Brain pericyte (primary cell): ENCODE measurements at places on chromosomes 4 and X.
A peak's percentile ranks its signal among the peaks of the same experiment; 100 is the strongest.

- DNase-seq, result no peak
These were observed 9.6 kb upstream of the CHRNA9 start for GRCh38 chr4:40325406-40326019.

DNA sequence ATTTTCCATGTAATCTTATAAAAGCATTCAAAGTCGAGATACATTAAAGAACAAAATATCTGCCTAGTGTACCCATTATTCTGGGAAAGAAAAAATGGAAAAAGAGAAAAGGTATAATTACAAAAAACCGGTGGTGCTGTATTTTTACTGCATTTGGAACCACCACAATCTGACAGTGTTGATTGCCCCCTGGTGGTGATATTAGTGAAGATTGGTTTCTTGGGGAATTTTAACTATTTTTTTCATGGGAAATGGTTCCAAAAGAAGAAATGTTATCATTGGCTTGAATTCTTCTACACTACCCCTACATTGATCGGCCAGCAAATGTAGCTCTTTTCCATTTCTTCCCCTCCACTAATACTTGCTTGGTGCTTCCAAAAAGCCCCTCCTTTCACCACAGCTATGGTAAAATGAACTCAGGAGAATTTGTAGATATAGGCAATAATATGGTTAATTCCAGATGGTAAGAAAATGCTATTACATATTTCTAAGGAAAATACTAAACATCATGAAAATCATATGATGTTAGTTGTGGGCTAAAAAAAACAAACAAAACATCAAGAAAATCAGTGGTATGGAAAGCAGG lies 50.0 kb downstream of the COX18 start:
- DNase-seq, result no peak

- no peak for DNase-seq
These were observed 293.4 kb downstream of the BMPR1B start for GRCh38 chr4:95050980-95051701.

GRCh38 chr4:54055494-54055893 lies 8.9 kb downstream of the CHIC2 start:
- no peak for DNase-seq

- DNase-seq, result no peak
These were observed 240.6 kb downstream of the AFAP1 start for GRCh38 chr4:7699031-7699430.

DNA sequence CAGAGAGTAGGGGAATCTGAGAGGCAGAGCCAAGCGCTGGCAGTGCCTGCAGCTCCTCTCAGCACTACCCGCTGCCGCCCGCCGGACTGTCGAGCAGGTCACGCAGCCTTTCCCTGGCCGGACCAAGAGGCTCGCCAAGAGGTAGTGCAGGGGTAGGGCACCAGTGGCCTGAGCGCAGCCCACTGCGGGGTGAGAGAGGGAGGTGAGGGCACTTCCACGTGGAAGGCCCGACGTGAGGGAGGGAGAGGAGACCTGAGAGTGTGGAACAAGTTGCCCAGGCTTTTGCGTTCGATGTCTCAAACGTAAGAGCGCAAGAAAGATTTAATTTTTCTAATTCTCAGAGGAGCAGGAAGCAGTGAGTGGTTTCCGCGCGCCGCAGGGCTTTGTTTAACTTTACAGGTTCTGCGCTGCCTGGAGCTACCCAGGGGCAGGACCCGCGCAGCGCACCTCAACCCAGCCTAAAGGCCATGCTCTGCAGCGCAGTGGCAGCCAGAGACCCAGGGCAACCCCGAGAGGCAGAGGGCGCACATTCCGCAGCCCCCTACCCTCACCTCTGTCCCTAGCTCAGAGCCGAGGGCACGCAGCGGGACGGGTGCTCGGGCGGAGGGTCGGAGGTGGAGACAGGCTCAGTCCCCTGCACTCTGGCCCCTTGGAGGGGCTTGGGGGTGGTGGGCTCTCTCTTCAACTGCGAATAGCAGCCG lies 14.9 kb downstream of the ARHGAP36 start:
- no peak for DNase-seq

GRCh38 chr4:10747186-10747585 lies 62.6 kb upstream of the CLNK start:
- DNase-seq, result no peak

DNA sequence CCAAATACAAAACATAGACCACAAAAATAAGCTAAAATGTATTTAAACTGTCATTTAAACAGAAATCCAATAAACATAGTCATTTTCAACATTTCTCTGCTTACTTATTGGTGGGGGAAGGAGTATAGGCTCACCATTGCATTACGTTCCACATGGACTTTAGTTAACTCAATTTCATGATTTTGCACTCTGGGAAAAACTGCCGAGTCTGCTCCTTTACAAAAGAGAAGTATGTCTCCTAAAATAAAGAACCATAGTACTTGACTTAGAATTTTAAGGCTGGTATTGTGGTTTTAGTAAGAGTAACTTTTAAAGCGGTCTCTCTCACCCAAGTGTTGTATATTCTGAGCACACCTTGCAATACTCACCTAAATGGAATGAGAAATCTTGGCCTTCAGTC lies 75.1 kb upstream of the MCF2 start:
- DNase-seq, result no peak

- DNase-seq, result no peak
These were observed 10.7 kb upstream of the YIPF7 start for GRCh38 chr4:44661940-44662622.

DNA sequence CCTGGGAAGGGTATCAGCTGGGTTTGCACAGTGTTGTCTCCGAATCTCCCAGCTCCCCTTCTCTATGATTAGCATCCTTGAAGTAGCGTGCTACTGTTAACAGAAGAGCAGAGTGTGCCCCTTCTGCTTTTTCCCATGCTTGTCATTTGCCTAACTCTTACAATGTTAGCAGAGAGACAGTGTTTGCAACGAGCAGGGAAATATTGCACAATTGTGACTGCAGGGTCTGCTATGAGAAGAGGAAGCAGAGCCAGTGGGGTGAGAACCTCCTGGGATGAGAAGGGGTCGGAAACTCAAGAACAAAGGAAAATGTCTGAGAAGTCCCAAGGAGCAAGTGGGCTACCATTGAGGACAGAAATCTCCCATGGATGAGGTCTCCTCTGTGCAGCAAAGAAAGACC lies 7.8 kb upstream of the CHRNA9 start:
- no peak for DNase-seq

DNA sequence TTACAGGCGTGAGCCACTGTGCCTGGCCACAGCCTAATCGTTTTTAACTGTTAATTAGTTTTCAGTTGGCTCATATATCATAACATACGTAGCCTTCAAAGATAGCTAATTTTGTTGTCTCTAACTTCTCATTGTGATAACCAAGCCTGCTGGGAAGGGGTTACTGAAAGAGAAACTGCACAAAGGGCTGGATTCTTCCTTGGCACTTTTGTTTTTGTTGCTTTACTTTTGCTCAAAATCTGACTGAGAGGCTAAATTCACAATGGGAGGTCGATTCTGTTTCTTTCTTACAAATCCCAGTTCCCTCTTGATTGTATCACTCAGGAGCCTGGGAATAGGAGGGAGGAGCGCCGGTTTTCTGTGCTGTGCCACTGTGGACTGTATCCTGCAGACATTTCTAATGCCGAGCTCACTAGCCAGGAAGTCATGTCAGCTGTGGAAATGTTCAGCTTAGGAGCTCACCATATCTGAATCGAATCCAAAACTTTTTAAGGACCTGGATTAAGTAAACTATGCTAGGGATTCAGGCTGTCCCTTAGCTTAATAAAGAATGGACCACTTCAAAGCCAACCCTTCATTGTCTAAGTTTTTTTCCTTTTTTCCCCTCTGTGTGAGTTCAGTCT lies 120.5 kb upstream of the FAT1 start:
- peak; percentile 30 for DNase-seq

DNA sequence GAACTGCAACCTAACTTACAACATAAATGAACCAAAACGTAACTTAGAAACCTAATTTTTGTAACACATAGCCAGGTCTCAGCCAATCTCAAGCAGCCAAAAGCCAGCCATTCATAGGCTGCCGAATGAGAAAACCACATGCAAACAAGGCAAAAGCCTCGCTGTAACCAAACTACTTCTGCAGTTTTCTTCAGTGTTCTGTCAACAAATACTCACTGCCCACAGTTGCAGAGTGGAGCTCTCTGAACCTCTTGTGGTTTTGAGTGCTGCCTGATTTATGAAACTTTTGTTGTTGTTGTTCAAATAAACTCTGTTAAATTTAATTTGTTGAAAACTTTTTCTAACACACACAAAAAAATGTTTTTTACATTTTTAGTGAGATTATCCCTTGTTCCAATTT lies 251.2 kb downstream of the PAPSS1 start:
- DNase-seq, result no peak

GRCh38 chr4:47698837-47699236 lies 139.0 kb downstream of the CORIN start:
- no peak for DNase-seq

DNA sequence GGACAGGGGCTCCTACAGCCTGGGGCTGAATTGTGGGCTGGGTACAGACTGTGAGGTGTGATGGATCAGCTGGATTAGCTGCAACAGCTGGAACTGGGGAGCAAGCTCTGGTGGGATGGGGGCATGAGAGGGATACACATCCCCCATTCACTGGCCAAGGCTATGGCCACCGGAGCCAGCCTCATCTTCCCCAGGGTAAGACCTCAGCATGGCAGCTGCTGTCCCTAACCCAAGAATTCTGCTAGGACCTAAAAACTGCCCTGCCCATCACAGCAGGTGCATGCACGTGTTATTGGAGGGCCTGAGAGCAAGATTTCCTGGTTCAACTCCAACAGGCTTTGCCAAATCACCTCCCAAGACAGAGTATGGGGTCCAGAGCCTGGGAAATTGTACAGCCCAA lies 258.6 kb upstream of the AGTR2 start:
- DNase-seq, result no peak

GRCh38 chrX:39377157-39377556 lies 575.9 kb downstream of the MID1IP1 start:
- DNase-seq, result no peak

GRCh38 chr4:125620066-125620860 lies 305.5 kb downstream of the FAT4 start:
- no peak for DNase-seq

DNA sequence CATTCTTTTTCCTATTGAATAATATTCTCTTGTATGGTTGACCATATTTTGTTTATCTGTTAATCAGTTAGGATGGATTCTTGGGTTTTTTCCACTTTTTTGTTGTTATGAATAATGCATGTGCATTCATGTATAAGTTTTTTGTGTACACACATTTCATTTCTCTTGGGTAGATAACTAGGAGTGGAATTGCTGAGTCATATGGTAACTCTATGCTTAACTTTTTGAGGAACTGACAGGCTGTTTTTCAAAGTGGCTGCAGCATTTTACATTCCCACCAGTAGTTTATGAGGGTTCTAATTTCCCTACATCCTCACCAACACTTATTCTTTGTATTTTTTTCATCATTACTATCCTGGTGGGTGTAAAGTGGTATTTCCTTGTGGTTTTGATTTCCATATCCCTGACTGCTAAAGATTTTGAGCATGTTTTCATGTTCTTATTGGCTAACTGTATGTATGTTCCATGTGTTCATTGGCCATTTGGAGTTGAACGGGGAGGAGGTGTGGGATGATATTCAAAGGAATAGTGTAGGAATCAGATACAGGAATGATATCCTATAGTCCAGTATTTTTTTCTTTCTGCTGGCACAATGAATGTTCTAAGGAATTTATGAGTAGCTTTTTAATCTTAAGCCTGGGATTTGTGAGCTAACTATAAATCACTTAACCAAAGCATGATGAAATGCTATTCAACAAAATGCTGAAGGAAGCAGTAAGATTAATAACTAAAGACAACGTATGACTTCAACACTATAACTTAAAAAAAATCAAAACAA lies 114.3 kb downstream of the AMELX start:
- DNase-seq, result no peak

- no peak for DNase-seq
These were observed 66.6 kb downstream of the ING2 start for GRCh38 chr4:183571350-183571941.

DNA sequence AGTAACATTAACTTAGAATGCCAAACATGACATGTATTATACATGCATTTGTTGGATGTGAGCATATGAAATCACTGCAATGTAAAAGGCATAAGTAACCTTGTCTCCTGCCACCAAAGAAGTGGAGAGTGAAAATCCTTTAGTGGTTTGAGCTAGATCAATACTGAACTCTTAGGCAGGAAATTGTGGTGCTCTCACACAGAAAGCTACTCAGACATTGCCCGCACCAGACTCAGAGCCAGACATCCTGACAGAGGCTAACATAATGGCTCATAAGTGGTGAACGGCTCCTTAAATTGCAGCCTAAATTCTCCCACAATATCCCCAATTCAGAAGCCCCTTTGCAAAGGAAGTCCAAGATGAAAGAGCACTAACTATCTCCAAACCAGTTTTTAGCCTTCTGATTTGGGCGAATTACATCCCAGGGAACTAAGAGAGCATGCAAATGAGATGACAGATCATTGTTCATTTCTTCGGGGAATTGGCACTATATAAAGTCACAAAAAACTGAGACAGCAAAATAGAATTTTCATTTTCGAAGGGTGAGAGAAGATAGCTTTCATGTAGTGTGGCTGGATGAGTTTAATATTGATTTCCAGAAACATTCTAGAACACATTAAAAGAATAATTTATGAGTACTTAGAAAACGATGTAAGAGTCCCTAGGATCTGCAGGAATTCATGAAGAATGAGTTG lies 233.6 kb upstream of the RPS6KA3 start:
- no peak for DNase-seq
